ENCODE measurements at places on chromosomes 5 and 9.

- no peak for DNase-seq
Measured at GRCh38 chr9:126981218-126981617, 66.6 kb downstream of the RALGPS1 start.

DNA sequence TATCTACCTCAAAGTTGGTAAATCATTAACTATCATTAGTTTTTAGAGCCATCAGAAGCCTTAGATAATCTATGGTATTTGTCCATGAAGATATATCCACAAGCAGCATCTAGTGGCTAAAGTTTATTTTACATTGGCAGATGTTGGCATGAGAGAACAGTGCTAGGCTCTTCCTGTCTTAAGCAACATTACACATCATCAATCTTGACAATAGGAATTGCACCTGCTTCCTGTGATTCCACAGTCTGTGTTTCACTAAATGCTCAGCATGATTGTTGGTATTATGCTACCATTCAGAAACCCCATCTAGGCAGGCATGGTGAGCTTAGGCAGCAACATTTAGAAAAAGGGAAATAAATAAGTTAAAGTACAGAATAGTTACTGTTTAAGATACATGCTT is 246.6 kb downstream of the SLCO4C1 start:
- DNase-seq, result no peak

- no peak for DNase-seq
Measured at GRCh38 chr5:87319469-87319868, 51.8 kb downstream of the RASA1 start.

- DNase-seq, result no peak
Measured at GRCh38 chr5:73757416-73757815, 131.4 kb downstream of the ARHGEF28 start.

DNA sequence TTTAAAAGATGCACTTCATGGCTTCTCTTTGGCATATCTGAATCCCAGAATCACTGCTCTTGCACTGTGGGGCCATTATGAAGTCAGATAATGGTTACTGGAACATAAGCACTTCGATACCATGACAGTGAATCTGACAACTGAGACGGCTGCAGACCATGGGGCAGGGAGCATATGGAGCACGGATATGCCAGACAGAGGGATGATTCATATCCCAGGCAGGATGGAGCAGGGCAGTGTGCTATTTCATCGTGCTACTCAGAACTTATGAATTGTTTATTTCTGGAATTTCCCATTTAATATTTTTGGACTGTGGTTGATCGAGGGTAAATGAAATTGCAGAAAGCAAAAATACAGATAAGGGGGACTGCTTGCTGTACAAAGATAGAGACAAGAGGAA is 145.0 kb downstream of the EGFLAM start:
- DNase-seq, result no peak

GRCh38 chr5:36590513-36591286 is 15.7 kb upstream of the SLC1A3 start:
- DNase-seq, result no peak

GRCh38 chr9:4859035-4859434 is 66.3 kb downstream of the RCL1 start:
- no peak for DNase-seq

GRCh38 chr5:139475865-139476617 is 5.2 kb downstream of the SMIM33 start:
- no peak for DNase-seq

DNA sequence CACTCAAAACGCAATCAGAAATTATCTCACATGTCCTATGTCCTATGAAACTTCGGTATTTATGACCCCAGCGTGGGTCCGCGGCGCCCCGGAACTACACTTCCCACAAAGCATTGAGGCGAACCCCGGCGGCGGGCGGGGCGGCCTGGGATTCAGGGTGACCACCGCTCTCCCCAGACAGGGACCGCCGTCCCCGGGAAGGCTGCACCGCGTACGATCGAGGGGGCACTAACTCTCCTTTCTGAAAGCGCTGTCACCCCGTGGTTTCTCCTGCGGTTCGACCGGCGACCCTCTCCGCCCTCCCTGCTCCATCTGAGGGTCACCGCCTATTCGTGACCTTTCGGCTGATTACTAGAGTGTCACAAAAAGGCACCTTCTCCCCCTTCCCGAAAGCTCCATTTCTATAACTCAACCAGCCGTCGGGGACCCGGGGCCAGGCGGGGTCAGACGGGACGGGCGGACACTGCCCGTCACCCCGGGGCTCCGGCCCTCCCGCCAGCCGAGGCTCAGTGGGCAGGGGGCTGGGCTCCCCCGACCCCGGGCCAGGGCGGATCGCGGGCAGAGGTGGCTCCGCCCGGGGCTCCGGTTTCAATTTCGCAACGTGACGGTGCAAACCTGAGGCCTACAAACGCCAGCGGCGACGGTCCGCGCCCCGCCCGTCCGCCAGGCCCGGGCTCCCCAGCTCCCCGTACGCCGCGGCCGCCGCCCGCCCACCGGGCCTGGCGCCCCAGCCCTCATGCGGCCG is 1.3 kb downstream of the ECPAS start:
- no peak for DNase-seq

- DNase-seq, result no peak
Measured at GRCh38 chr9:93182572-93182971, 1.4 kb upstream of the WNK2 start.

DNA sequence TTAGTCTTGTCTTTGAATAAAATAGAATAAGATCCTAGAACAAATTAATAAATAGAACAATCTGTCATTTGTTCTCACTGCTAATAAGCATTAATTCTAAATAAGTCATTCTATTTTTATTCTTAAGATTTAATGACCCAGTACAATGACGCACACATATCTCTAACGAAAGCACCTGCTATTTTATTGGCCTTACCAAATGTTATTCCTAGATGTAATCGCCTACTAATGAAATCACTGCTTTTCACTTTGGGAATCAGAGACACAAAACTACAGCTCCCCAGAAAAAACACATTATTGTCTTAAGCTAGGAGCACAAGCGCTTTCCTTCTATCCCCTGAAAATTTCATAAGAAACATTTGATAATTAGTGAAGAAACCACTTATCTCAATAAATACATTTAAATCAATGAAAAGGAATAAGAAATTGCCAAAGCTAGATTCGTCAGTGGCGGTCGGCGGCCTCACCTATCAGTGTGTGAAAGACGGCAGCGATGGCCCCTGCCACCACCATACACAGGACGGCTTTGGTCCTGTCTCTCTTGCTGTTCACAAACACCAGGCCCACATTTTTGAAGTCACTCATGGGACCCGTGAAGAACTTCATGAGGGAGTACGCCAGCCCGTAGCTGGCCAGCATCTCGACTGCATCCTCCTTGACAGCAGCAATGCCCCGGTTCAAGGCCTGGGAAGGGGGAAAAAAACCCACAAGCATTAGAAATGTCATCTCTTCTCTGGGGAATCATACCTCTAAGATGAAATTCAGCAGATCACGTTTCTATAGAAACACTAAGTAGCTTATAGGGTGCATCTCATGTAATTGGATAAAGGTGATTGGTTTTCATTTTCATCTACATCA is 102.8 kb downstream of the ANKH start:
- DNase-seq, result no peak

GRCh38 chr9:110336363-110336762 is 1.3 kb downstream of the TXNDC8 start:
- DNase-seq, result no peak

- DNase-seq, result no peak
Measured at GRCh38 chr9:92775466-92775865, 10.8 kb upstream of the BICD2 start.

GRCh38 chr5:154513669-154514084 is 35.6 kb upstream of the HAND1 start:
- DNase-seq, result no peak

DNA sequence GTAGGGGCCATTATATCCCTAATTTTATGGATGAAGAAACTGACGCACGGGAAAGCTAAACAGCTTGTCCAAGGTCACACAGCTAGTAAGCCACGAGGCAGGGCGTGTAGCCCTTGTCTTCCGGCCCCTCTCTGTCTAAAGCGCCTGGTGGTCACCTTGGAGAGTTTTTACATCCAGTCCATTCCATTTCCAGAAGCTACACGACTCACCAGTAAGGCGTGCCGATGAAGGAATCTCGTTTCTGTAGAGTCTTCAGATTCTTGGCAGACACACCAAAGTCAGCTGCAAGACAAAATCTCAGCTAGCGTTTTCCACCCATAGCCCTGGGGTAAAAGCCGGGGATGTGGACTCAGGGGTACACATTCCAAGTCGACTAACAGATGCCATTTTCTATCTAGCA is 80.5 kb downstream of the STK10 start:
- no peak for DNase-seq

GRCh38 chr9:14315875-14316601 is 2.1 kb upstream of the NFIB start:
- DNase-seq, result no peak

DNA sequence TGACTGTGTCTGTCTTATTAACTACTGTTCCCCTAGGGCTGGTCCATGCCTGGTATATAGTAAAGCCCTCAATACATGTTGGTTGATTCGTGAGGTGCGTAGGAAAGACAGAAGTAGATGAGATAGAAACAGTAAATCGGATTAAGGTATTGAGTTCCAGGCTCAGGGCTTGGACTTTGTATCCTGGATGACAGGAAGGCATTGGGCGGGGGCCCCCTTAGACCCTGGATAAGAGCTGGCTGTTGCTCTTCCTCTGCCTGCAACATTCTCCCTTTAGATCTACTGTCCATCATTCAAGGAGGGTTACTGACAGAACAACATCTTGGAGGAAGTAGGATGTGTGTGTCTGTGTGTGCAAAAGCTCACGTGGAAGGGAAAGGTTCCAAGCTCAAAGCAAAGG is 31.2 kb upstream of the CTNNA1 start:
- no peak for DNase-seq

- DNase-seq, result no peak
Measured at GRCh38 chr9:136051453-136051836, 43.6 kb downstream of the NACC2 start.

- no peak for DNase-seq
Measured at GRCh38 chr9:3758816-3759576, 233.2 kb upstream of the RFX3 start.

- DNase-seq, result no peak
Measured at GRCh38 chr9:7376833-7377232, 422.7 kb downstream of the DMAC1 start.

- DNase-seq, result no peak
Measured at GRCh38 chr9:33498387-33498786, 24.7 kb upstream of the NOL6 start.

GRCh38 chr5:141172381-141173204 is at the start of gene PCDHB7:
Gene PCDHB7 (plus strand): TSS chr5:141172644. CDS start chr5:141172836, 192 bp downstream.
- no peak for DNase-seq

DNA sequence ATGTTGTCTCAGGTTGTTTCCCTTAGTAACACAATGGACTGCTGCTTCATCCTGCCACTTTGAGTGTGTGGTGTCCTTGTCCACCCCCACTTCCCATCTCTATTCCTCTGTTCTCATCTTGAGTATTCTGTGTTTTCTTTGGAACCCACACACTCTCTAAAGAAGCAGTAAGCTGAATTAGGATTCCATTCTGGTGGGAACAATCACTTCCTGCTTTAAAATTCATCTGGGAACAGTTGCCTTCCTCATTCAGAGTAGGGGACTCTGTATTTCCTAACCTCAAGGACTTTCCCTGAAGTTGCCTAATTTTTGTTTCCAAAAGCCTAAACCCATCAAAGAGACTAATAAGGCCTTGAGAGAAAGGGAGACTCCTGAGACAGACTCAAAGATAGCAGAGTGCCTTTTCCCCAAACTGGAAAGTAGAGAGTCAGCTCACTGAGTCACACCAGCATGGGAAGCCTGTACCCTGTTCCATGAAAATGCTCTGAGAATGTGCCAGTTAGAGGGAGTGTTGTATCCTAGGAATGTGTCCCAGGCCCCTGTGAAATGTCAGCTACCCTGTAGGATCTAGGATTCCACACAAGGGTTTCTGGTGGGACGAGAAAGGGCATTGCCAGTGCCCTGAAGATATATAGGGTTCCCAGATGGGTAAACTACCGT is 63.6 kb downstream of the CCDC192 start:
- DNase-seq, result no peak

DNA sequence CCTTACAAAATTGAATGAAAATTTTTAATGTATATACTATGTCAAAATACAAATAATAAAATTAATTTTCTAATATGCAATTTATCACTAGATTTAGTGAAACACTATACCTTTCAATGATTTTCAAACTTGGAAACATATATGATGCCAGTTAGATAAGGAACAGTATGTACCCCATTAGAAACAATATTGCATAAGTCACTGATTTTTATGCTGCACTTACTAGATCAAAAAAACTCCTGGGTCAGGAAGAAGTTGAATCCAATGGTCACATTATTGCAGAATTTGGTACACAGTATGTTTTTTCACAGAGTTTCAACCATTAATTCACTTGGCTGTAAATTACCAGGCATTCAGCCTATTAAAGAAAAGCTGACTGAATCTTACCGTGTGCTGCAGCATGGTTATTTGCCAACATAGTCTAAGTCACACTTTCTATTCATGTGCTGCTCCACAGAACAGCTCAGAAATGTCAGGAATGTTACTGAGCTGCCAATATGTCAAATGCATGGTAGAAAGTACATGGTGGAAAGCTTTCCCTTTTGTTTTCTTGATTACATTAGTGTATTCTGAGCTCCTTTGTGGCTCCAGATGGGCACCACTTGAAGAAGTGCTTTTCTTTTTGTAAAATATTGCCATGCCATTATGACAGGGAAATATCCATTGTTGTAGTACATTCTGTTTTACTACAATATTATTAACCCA is 9.9 kb upstream of the PRR16 start:
- no peak for DNase-seq

DNA sequence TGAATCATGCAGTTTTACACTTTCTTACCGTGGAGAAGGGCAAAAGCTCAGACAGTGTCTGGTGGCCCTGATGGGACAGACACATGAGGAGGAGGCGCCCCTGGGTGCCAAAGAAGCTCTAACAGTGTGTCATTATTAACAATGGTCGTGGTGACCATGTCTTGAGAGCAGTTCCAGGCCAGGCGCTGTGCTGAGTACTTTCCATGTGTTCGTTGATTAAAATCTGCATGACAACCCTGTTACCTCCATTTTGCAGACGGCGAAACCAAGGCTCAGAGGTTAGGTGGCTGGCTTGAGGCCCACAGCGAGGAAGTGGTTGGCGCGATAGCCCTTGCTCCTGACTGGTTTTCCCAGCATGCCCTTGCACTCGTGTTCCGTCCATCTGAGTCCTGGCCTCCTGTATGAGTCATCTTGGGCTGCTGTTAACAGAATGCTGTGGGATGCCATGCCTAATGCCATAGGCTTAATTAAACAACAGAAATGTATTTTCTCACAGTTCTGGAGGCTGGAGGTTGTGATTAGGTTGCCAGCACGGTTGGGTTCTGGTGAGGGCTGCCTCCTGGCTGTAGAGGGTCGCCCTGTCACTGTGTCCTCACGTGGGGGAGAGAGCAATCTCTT is 92.0 kb downstream of the AMBP start:
- DNase-seq, result no peak

DNA sequence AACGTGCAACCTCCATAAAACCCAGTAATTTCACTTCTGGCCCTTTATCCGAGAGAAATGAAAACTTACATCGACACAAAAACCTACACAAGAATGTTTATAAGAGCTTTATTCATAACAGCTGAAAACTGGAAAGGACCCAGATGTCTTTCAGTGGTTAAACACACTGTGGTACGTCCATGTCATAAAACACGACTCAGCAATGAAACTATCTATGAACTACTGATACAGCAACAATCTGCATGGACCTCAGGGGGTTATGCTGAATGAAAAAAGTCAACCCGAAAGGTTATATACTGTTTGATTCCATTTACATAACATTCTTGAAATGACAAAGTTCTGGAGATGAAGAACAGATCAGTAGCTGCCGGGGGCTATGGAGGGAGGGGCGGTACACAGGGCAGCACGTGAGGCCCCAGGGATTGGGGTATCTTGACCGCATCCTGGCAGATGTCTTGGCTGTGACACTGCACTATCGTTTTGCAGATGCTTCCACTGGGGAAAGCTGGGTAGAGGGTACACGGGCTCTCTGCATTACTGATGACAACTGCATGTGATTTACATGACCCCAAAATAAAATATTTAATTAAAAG is 4.1 kb downstream of the CCDC127 start:
- no peak for DNase-seq

Data from Panc1 (cell line).